ENCODE measurements at places on chromosomes 2 and 18.

GRCh38 chr2:129744649-129745048, 234.8 kb upstream of the RAB6C start:
- DNase-seq, result no peak

DNA sequence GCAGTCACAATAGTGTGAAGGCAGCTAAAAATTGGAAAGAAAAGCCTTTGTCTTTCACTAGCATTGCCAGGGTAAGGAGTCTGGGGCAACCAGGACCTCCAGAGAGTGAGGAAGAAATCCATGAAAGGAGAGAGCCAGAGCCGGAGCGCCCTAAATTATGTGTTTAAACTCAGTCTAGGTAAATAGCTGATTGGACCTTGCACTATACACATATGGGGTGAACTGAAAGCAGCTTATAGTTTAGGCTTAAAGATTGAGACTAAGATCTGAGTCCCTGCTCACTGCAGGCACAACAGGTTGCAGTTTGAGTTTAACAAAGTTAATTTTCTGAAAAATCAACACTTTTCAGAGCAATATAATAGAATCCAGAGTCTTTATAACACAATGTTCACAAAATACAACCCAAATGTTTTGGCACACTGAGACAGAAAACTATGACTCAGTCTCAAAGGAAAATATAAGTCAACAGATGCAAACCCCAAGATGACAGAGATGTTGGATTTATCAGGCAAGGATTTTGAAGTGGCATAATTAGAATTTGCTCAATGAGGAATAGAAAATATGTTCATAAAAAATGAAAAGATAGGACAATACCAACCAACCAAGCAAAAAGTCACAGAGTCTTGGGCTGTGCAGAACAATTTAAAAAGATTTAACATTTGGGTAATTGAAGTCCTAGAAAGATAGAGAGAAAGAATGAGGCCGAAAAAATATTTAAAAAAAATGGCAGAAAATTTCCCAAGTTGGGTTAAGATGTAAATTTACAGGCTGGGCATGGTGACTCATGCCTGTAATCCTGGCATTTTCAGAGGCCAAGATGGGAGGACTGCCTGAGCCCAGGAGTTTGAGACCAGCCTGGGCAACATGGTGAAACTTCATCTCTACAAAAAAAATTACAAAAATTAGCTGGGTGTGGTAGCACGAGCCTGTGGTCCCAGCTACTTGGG, 39.6 kb downstream of the DOK1 start:
- no peak for DNase-seq

DNA sequence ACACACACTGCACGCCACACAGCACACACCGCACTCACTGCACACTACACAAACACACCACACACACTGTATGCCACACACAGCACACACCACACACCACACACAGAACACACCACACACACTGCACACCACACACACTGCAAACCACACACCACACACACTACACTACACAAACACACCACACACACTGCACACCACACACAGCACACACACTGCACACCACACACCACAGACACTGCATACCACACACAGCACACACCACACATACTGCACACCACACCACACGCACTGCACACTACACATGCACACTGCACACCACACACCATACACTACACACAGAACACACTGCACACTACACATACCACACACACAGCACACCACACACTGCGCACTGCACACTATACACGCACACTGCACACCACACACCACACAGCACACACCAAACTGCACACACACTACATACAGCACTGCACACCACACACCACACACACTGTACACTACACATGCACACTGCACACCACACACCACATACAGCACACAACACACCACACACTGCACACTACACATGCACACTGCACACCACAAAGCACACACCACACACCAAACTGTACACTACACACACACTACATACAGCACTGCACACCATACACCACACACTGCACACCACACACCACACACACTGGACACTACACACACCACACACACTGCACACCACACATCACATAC, 59.6 kb downstream of the ASB1 start:
- no peak for DNase-seq

DNA sequence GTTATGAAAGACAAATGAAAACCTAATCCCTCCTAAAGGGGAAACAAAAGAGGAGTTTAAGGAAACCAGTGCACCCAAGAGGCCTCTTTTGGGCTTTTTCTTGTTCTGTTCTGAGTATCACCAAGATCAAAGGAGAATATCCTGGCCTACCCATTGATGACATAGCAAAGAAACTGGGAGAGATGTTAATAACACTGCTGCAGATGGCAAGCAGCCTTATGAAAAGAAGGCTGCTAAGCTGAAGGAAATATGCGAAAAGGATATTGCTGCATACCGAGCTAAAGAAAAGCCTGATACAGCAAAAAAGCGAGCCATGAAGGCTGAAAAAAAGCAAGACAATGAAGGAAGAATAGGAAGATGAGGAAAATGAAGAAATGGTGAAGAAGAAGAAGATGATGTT, 23.6 kb upstream of the STAT4 start:
- no peak for DNase-seq

GRCh38 chr2:188727846-188728245, 246.3 kb upstream of the COL3A1 start:
- DNase-seq, result no peak

GRCh38 chr18:49100226-49100968, 149.6 kb upstream of the SMAD7 start:
- no peak for DNase-seq

DNA sequence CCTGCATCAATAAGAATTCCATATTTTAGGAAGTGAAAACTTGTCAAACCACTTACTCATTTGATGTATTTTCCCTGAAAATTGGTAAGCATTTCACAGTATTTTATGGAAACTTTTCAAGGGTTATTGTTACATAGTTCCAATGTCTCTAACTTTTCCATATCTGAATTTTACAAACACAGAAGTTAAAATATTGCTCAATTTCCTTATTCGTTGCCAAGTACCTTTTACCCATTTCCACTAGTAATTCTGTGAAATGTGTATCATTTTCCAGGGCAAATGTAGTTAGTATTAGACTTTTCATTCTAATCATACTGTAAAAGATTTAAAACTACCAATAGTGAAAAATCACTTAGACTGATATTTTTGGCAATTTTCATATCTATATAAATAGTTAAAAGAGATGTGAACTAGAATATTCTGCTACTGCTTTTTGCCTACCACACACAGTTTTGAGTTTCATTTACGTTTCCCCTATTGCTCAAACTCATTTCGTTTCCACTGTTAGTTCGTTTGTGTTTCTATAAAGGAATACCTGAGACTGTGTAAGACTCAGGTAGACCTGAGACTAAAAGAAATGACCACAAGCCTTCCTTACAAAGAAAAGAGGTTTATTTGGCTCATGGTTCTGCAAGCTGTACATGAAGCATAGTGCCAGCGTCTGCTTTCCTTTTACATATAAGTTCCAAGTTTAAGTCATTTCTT, 86.3 kb downstream of the PMS1 start:
- DNase-seq, result no peak

- DNase-seq, result no peak
Measured at GRCh38 chr2:81061016-81061415, 756.5 kb upstream of the LRRTM1 start.

- no peak for DNase-seq
Measured at GRCh38 chr2:218722876-218723785, 12.5 kb downstream of the TTLL4 start.

DNA sequence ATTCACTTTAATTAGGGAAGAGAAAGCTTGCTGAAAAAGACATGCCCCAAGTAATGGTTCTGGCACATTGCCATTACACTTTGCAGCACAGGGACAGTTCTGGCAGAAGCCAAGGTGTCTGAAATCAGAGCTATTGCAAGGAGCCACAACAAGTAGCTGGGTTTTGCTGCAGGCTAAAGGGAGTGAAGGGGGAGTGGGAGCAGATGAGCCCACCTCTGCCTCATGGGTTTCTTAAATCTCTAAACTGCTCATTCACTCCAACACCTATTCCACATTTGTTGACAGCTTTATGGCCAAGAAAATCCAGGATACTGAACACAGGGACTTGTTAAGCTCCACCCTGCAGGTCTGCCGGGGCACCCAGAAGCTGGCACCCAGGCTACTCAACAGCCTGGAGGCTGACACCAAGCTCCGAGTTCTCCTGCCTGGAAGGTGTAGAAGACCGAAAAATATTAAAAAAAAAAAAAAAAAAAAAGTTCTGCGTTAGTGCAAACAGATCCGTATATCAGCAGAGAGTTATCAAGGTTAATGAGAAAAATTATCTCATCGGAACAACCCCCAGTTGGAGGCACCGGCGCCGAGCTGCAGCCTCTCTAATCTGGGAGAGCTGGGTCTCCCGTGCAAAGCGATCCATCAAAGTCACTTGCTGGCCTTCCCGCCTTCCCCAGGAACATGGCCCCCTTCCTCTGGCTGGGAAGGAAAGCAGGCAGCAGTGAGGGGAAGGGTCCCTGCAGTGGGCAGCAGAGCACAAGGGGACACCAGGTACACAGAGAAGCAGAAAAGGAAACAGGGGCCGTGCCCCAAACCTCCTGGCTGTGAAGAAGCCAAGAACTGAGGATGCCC, 123.7 kb downstream of the HNMT start:
- DNase-seq, result no peak

GRCh38 chr2:169329688-169330554, 32.4 kb downstream of the LRP2 start:
- DNase-seq, result no peak

GRCh38 chr2:127405255-127405610, 13.0 kb upstream of the PROC start:
- DNase-seq, result no peak

- DNase-seq, result no peak
Measured at GRCh38 chr2:38467768-38468455, 90.8 kb upstream of the ATL2 start.

GRCh38 chr18:79283929-79284328, 111.8 kb upstream of the NFATC1 start:
- DNase-seq, result no peak

- DNase-seq, result no peak
Measured at GRCh38 chr2:120958623-120959366, 223.1 kb downstream of the GLI2 start.

GRCh38 chr2:200778038-200778437, 33.7 kb upstream of the BZW1 start:
- DNase-seq, result no peak

GRCh38 chr18:37402735-37403099, 162.9 kb downstream of the CELF4 start:
- no peak for DNase-seq

GRCh38 chr2:240626531-240627300, 1.4 kb downstream of the GPR35 start:
- no peak for DNase-seq

GRCh38 chr2:52629944-52630343, 1137.7 kb upstream of the CHAC2 start:
- DNase-seq, result no peak

GRCh38 chr2:39855856-39856255, 76.8 kb upstream of the THUMPD2 start:
- DNase-seq, result no peak

GRCh38 chr18:42004653-42005052, 49.6 kb downstream of the PIK3C3 start:
- DNase-seq, result no peak

- DNase-seq, result no peak
Measured at GRCh38 chr18:44693030-44693784, 12.5 kb downstream of the SETBP1 start.

GRCh38 chr2:234595829-234596228, 98.9 kb upstream of the ARL4C start:
- DNase-seq, result no peak

- DNase-seq, result no peak
Measured at GRCh38 chr18:47109720-47110119, 40.6 kb downstream of the HDHD2 start.

DNA sequence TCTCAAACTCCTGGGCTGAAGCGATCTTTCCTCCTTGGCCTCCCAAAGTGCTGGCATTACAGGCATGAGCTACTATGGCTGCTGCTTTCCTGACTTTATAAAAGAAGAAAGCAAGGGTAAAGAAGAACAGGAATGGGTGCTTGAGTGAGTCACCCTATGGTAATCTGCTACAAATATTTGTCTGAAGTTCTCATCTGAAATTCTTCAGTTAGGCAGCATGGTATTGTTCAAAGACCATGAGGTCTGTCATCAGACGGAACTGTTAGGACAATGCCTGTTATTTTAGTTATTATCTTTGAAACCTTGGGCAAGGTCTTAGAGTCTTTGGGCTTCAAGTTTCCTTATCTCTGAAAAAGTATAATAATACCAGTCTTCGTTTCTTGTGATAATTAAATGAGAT, 695.8 kb downstream of the RNF144A start:
- no peak for DNase-seq

DNA sequence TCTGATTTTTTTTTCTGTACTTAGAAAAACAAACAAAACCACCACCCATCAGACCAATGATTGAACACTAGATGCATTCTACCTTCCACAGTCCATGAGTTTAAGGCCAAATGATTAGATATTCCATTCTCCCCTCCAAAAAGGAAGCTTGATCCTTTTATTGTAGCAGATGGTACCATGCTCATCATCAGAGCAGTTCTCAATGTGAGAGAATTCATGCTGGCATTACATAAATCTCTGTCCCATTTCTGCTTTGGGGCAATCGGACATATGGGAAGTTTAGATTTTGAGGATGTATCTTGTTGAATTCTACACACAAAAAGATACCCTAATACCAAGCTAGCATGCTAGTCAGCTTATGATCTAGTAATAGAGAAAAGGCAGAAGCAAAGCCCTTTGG, 186.6 kb downstream of the RAD51AP2 start:
- DNase-seq, result no peak

DNA sequence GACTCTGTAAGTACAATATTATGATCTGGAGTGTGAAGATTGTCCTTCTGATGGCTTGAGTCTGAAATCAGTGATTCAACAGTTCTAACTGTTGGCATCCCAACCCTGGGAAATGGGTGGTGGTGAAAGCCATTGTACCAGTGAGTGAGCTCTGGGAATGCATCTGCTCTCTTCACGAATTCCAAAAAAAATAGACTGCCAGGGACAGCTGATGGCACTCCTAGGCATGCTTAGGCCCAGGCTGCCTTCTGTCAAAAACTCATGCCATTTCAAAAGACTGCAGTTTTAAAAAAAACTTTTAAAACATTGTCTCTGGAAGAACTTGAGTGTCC, 20.3 kb downstream of the OXER1 start:
- no peak for DNase-seq

- DNase-seq, result no peak
Measured at GRCh38 chr18:2515908-2516625, 55.2 kb downstream of the METTL4 start.

DNA sequence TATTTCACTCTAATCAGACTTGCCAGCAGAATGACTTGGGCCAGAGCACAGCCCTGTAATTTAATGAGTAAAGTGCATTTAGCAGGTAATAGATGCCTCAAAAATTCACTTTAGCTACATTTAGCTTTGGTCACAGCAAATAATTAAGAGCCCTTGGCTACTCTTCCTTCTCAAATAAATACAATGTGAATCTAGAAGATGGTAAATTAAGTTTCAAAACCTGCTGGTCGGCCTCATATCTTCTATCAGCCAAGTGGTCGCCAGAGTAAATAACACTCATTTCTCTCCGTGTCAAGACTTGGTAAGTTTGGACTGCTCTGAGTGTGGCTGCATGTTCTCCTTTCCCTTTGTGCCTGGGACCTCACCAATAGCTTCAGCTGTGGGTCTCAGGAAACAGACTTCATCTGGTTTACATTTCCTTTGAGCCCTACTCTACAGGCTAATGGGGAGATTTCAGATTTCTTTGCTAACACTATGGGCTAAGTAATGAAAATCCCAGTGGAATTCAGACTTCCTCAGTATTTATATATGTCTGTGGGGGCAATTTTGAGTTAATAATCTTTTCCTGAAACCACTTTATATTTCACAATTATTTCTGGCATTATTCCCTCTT, 375.8 kb downstream of the RBM43 start:
- no peak for DNase-seq
